ENCODE measurements at places on chromosomes 2 and 18.

DNA sequence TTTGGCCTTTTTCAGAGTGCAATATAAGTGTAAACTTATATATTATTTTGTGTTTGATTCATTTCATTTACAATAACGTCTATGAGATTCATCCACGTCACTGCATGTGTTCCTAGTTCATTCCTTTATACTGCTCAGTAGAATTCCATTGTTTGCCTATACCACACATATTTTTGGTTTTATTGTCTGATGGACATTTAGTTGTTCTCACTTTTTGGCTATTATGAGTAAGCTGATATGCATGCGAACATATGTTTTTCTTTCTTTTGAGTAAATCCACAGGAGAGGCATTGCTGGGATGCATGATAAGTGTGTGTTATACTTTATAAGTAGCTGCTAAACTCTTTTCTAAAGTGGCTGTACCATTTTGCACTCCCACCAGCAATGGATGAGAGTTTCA is 314.8 kb upstream of the HS6ST1 start:
- no peak for DNase-seq

DNA sequence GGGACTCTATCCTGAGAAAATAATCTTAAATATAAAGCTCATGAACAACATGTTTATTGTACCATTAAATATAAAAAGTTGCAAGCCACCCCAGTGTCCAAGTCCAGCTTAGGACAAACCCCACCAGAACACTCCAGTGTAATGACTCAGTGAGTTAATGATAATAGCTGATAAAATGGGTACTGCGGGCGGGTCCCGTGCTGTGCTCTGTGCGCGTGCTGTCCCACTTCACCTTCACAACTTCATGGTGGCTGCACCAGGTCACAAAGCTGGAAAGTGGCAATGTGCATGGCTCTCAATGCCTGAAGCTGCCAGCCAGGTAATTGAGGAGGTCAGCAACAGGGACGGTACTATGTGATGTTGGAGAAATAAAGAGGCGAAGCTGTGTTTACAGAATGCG is 18.6 kb downstream of the DGKD start:
- no peak for DNase-seq

DNA sequence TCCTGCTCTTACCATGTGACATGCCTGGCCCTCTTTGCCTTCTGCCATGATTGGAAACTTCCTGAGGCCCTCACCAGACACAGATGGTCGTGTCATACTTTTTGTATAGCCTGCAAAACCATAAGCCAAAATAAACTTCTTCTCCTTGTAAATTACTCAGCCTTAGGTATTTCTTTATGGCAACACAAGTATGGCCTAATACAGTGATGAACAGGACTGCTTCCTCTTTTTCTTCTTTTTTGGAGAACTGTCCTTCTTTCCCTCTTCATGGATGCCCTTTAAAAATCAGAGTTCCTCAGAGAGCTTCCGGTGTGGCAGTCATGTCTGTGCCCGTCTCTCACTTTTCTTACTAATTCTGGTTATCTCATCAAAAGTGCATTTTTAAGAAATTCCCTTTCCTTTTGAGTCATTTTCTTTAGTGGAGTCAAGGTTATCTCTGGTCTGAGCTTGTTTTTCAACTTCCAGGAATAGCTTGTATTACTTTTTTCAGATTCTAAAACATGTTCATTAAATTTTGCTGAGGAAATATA is 9.2 kb upstream of the IL1A start:
- no peak for DNase-seq

DNA sequence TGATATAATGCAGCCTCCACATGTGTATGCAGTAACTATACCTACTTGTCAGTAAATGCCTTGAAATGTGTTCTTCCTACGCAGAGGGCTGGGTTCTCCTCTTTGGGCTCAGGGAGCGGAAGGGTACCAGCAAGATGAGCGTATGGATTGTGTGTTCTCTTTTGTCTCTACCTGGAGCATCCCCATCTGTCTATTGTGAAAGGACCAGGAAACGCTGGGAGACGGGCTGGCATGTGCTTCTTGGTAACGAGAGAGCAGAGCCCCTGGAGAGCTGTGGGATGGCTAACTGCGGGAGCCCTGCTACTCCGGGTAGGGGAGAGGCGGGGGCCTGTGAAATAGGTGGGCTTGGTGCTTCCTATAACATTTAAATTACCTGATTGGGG is 80.9 kb downstream of the BCL2 start:
- peak; percentile 12 for DNase-seq

GRCh38 chr2:97885841-97886240 is 109.9 kb downstream of the TMEM131 start:
- DNase-seq: no peak

GRCh38 chr2:184692141-184692734 is 93.9 kb downstream of the ZNF804A start:
- no peak for DNase-seq

GRCh38 chr2:12602661-12603060 is 114.1 kb upstream of the TRIB2 start:
- no peak for DNase-seq

- DNase-seq: no peak
Measured at GRCh38 chr18:32910694-32911296, 138.0 kb upstream of the KLHL14 start.
